Activated CD8-positive, alpha-beta T cell treated with anti-CD3 and anti-CD28 coated beads for 36 hours (primary cell): ENCODE measurements at places on chromosomes 16 and 17.

GRCh38 chr16:84535851-84536250, 31.4 kb upstream of the MEAK7 start:
- DNase-seq: no peak

DNA sequence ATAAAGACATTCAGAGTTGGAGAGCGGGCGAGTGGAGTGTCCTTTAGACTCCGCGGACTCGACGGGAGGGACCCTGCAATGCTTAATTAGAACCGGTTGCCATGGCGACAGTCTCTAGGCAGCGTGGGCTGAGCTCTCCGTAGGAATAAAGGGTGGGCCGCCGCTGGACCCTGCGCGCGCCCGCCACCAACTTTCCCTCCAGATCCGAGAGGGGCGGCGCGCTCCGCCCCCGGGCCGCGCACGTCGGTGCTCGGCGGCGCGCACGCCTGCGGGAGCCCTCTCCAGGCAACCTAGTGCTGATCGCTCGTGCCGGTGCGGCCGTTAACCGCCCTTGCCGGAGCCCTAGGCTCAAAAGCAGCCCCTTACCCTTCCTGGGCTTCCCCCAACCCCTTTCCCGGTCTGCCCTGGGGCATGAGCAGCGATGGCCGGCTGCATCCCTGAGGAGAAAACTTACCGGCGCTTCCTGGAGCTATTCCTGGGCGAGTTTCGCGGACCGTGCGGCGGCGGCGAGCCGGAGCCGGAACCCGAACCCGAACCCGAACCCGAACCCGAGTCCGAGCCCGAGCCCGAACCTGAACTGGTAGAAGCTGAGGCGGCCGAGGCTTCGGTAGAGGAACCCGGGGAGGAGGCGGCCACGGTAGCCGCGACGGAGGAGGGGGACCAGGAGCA, at the start of gene PPM1E:
PPM1E (plus strand) TSS at position 278 of the 669 bp plus-strand sequence.
- DNase-seq: peak; percentile 60

DNA sequence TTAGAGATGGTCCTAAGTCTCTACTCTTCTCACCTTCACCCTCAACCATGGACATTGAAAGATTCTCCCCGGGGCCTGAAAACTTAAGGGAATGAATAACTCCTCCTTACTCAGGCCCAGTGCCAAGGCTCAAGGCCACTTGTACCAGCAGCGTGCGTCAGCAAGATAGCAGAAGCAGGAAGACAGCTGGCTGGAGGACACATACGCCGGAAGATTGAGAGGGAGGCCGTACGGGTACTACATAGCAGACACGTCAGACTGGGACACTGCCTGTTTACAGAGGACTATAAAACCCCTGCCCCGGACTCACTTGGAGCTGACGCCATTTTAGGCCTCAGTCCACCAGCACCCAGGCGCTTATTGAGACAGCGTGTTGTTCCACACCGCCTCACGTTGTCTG, 75.8 kb upstream of the MED13 start:
- no peak for DNase-seq

GRCh38 chr16:82867485-82867884, 240.7 kb downstream of the CDH13 start:
- DNase-seq: no peak

- DNase-seq: no peak
Observed at GRCh38 chr17:62760059-62760944, 47.8 kb downstream of the MARCHF10 start.

- no peak for DNase-seq
Observed at GRCh38 chr17:5877948-5878347, 192.2 kb upstream of the WSCD1 start.

GRCh38 chr17:6059406-6059805, 10.8 kb upstream of the WSCD1 start:
- no peak for DNase-seq

GRCh38 chr17:56880571-56880970, 33.3 kb downstream of the TRIM25 start:
- no peak for DNase-seq

DNA sequence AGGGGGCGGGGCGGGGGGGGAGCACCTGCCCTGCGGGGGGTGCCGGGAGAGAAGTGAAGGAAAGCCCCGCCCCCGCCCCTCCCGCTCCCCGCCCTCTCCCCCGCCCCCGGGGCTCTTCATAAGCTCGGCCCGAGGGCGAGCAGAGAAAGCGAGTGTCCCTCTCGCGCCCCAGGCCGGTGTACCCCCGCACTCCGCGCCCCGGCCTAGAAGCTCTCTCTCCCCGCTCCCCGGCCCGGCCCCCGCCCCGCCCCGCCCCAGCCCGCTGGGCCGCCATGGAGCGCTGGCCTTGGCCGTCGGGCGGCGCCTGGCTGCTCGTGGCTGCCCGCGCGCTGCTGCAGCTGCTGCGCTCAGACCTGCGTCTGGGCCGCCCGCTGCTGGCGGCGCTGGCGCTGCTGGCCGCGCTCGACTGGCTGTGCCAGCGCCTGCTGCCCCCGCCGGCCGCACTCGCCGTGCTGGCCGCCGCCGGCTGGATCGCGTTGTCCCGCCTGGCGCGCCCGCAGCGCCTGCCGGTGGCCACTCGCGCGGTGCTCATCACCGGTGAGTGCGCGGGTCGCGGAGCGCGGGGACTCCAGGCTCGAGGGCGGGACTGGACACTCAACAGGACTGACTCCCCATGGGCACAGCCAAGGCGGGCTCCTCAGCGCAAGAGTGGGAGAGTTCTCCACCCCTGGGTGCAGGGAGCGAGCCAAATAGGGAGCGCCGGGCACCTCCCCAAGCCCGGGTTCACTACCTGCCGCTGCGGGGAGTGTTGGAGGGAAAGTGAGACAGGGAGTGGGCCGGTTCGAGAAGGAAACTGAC, at the start of gene HSD11B2:
HSD11B2 (plus strand) TSS at position 145 of the 798 bp plus-strand sequence; CDS start at position 273, 128 bp downstream.
- DNase-seq: peak; percentile 22

DNA sequence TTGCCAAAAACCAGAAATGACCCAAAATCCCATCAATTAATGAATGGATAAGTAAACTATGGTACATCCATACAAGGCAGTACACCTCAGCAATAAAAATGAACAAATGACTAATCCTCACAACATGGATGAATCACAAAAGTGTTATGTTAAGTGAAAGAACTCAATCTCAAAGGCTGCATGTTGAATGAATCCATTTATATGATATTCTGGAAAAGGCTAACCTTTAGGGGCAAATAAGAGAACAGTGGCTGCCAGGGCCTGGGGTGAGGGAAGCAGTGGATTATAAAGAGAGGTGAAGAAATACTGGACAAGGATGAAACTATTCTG, 46.1 kb upstream of the MSI2 start:
- DNase-seq: no peak
